ENCODE measurements at places on chromosomes 7 and 10.

DNA sequence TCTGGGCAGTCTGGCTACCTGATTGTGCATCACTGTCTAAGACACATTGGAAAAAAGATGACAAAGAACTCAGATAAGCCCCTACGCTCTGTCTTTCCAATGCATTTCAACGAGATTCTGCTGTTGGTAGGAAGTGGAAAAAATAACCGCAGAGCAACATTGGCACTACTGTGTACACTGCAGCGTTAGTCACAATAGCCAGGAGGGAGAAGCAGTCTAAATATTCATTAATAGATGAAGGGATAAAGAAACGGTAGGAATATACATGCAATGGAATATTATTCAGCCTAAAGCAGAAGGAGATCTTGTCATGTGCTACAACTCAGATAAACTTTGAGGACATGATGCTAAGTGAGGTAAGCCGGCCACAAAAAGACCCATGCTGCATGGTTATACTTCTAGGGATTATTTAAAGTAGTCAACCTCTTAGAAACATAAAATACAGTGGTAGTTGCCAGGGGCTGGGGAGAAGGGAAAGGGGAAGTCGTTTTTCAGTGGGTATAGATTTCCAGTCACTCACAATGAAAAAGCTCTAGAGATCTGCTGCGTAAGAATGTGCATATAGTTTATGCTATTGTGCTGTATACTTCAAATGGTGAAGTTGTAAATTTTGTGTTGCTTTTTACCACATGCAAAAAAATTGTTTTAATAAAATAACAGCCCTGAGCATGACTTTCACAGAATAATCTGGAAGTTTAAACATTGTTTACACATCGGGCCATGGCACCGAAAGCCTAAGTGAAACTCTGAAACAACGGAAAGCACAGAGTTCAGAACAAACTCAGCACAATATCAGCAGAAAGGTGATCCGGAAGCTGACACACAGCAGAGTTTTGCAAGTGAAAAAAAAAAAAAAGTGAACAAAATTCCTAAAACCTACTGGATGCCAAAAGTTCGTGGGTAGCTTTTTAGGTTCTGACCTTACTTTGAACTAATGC is 40.1 kb downstream of the ELMO1 start:
- peak; percentile 20 for DNase-seq

GRCh38 chr10:129483430-129484010 is 16.5 kb downstream of the MGMT start:
- no peak for DNase-seq

- DNase-seq, result no peak
Measured at GRCh38 chr7:116449950-116450349, 49.6 kb upstream of the CAV2 start.

DNA sequence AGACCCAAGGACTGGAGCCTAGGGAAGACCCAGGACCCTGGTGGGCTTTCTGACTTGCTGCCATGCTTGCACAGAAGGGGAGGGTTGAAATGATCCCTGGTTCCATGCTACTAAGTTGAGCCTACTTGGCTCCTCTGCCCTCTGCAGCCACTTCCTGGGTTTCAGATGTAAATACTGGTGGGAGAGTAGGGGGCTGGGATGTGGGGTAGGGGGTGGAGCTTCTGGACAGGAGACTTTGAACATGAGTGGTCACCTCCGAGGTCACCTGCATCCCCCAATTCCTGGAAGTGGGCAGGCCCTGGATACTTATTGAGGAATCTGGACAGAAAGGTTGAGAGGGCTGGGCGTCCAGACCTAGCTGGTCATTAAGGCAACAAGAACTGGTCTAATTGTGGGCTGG is 2.9 kb upstream of the ZMIZ1 start:
- no peak for DNase-seq

DNA sequence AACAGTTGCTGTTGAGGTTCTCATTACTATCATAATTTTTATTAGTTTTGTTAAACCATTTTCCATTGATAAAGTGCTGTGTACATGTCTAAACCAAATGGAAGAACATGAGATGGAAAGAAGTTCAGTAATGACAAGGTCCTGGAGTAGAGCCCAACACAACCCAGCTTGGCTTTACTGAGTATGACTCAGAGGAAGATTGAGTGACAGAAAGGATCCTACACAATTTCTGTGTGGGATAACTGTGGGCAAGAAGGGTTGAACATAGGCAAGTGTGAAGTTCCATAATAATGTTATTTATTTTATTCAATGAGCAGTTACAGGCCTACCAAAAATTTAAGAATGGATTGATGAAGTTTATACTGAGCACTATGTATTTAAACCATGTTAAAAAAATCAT is 15.9 kb downstream of the PRKG1 start:
- no peak for DNase-seq

DNA sequence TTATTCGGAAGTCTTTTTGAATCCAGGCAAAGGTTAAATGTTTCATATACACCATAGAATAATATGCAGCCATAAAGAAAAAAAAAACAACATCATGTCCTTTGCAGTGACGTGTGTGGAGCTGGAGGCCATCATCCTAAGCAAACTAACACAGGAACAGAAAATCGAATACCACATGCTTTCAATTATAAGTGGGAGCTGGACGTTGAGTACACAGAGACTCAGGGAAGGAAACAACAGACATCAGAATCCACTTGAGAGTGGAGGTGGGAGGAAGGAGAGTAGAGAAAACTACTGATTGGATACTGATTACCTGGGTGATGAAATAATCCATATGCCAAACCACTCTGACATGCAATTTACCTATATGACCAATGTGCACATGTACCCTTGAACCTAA is 293.4 kb downstream of the KLF6 start:
- no peak for DNase-seq

DNA sequence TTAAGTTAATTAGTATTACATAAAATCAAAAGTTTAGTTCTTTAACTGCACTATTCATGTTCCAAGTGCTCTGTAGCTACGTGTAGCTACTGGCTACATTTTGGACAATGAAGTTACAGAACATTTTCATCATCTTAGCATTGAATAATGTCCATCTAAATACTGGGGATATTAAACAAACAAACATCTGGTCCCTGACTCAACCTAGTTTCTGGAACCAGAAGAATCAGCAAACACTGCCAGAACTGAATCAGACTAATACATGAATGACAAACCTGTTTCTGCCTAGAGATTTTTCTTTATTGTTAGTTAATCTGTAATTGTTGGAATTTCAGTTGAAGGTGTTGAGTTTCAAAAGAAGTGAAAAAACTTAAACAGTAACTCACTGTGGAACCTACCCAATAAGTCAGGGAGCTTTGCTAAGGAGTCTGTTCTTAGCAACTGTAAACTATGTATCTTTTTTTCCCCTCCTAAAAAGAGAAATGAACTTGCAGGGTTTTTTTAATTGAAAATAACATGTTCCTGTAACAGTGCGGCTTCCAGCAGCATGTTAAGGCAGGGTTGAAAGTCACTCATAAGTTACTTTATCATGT is 58.3 kb downstream of the CDK13 start:
- DNase-seq, result no peak

DNA sequence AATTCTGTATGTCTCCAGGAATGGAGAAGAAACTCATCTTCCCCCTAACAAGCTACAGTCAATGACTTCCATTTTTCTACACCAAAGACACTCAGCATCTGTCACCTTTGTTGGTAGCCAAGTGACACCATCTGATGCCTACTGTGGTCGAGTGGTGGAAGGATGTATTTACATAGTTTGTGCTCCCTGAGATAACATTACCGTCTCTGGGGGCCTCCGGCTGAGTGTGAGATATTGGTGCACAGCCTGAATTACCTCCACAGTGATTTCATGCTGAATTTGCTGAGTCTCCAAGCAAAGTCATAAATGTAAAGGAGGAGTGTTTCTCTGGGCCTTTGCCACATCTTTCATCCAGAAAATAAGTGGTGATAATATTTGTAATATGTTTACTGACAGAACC is 114.0 kb downstream of the GRID1 start:
- DNase-seq, result no peak

DNA sequence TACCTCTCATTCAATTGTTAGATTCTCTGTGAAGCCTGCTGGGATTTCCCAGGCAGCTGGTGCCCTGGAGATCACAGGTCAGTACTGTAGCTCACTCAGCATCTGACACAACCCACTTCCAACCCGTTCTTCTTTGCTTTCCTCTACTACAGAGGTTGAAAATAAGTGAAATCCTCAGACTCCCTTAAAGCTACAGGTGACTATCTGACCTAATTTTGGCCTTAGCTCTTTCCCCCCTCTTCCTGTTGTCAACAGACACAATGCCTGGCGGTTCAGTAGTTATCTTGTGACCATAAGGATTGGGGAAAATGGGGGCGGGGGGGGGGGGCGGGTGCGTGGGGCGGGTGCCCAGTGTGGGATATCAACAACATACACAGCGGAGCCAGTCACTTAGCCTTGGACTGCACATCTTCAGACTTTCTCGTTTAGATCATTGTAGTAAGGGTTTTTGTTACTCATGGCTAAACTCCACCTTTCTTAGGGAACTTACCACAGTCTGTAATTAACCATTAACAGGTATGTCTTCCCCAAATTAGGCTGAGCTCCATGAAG is 37.8 kb downstream of the MTPN start:
- no peak for DNase-seq

DNA sequence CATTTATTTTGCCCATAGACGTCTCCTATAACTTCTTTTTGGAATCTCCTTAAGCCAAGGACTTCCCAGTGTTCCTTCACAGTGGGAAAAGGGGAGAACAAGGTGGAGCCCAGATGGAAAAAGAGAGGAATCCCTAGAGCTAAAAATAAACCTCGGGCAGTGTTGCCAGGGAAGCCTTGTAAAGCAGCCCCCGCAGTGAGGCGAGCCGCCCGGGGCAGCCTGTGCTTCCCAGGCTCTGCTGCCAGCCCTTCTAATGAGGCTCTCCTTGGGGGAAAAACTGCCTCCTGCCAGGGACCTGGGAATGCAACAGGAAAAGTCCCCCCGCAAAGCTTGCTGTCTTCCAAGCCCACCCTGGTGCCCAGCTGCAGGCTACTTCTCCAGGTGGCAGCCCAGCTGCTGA is 71.7 kb downstream of the SH3PXD2A start:
- DNase-seq, result no peak

GRCh38 chr7:64872351-64873154 is 30.5 kb upstream of the ZNF273 start:
- DNase-seq, result no peak

DNA sequence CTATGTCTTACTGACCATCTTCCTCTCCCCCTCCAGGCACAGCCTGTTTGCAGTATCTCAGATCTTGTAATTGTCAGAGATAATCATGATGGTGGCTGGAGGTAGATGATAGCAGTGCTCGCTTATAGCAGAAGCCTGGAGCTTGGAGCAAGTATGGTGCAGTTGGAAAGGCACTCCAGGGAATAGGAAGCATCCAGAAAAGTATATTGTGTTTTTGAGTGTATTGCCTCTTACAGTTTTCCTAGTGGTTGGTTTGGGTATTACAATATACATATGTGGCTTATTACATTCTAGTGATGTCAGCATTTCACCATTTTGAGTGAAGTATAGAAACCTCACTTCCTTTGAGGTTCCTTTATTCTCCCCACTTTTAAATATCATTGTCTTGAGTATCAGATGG is 101.5 kb downstream of the STK31 start:
- no peak for DNase-seq

- no peak for DNase-seq
Measured at GRCh38 chr10:17031637-17032635, 97.7 kb downstream of the CUBN start.

GRCh38 chr10:43867667-43868565 is 219.2 kb upstream of the ZNF32 start:
- no peak for DNase-seq

DNA sequence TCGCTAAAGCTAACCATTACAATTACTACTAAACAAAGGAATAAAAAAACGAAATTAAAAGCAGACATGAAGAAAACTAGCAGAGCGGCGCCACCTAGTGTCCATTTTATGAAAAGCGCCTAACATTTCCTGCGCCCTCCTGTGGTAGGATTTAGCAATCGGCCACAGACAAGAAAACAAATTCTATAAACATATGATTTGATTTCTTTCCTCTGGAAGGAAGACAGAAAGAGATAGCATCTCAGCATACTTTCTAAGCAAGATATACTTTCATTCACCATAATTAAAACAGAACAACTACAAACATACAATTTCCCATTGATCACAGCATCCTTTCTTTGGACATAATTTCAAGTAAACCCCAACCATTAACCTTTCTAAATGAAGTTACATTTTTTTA is 337.7 kb upstream of the NPVF start:
- peak; percentile 62 for DNase-seq

- no peak for DNase-seq
Measured at GRCh38 chr7:14936554-14936953, 34.0 kb upstream of the DGKB start.

GRCh38 chr10:580778-581177 is 108.7 kb downstream of the DIP2C start:
- DNase-seq, result no peak

DNA sequence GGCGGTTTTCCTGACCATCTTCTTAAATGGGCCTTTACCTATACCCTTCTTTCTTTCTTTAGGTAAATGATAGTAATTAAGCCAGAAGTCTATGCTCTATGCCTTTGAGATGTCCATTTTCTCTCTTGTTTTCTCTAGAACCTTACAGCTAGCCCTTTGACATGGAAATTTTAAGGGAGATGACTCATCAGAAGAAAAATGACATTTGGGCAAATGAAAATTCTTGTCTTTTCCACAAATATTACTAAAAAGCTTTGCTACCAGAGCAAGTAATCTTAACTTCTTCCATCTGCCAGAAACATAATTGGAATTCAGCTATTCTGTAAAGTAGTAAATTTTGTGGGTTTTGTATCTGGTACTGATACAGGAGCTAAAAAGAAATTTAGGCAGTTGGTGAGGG is 59.5 kb downstream of the CCDC3 start:
- no peak for DNase-seq

- no peak for DNase-seq
Measured at GRCh38 chr10:31771331-31771831, 157.2 kb downstream of the ARHGAP12 start.

- DNase-seq, result no peak
Measured at GRCh38 chr10:4651404-4652037, 174.5 kb upstream of the AKR1E2 start.

- no peak for DNase-seq
Measured at GRCh38 chr10:117492504-117492903, 50.0 kb upstream of the EMX2 start.

GRCh38 chr7:87420173-87420572 is 55.3 kb downstream of the ABCB4 start:
- no peak for DNase-seq

- no peak for DNase-seq
Measured at GRCh38 chr10:126955934-126956711, 50.9 kb downstream of the DOCK1 start.

DNA sequence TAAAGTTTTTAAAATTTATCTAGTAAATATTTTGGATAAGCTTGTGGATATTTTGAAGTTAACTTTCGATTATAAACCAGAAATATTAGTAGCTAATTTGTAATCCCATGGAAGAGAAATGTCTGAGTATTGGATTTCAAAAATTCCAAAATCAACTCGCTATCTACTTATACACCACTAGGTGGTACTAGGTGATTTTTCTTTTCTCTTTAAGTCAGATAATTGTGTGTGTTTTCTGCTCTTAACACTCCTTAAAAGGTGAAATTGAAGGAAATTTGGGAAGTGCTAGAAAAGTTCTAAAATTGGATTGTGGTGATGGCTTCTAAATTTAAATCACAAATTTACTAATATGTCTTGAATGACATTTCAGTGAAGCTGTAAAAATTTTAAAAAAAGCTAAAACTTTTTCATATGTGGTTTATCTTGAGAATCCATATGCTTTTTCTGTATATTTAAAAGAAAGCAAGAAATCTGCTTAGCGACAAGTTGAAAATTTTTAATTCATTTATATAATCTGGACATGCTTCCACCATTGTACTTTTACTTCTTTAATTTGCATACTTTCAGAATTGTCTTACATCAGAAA is 90.2 kb downstream of the IPMK start:
- DNase-seq, result no peak

- DNase-seq, result no peak
Measured at GRCh38 chr10:7107285-7107684, 303.5 kb downstream of the SFMBT2 start.
